ENCODE measurements at places on chromosomes 1 and 21. TPM values are rescaled to one million over a fixed set of nuclear protein-coding genes. Genes with fewer than 3 reads are reported as not detected.

DNA sequence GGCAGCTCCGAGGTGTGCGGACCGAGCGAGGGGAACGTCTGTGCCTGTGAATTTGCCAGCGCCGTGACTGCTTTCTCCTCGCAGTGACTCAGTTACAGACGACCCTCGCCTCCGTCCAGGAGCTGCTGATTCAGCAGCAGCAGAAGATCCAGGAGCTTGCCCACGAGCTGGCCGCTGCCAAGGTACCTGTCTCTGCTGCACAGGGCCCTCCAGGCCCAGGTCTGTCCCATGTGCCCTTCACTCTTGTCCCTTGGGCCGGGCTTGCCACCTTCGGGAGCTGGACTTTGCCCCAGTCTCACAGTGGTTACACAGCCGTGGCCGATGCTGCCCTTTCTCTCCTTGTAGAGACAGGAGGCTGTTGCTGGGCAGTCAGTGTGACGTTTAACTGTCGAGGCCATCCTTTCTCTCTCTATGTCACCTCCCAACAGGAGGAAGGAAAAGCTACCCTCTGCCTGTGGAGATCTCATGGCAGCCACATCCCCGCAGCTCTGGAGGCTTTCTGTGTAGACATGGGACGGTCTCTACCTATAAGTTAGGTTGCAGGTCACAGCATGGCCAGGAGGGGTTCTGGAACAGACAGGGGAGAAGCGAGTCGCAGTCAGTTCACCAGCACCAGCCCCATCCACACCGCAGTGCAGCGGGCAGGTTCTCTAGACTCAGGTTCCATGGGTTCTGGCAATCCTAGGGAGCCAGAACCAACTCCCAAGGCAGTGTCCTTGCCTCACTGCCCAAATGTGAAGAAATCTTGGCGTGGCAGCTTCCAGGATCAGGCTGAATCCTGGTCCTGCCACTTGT is 149.7 kb downstream of the PEX14 start:
- DNase-seq, result peak; percentile 58

DNA sequence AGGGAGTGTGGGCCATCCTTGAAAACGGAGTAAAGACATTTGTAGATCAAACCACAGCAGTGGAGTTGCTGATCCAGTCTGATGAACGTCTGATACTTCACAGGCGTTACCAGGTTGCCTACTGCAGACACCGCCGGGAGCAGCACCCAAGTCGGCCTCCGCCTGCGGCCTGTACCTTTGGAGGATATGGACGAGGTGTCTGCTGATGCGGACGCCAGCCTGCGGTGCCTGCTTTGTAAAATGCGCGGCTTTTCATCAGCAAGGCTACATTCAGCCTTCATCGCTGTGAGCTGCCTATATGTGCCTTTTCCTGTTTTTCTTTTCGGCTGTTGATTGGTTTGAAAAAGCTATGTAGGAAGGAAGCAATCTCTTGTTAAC is 16.0 kb downstream of the SLX9 start:
- peak; percentile 55 for DNase-seq

GRCh38 chr1:114479134-114479533 is 31.9 kb downstream of the TRIM33 start:
- DNase-seq, result no peak

GRCh38 chr1:222521299-222522104 is 26.4 kb downstream of the HHIPL2 start:
- DNase-seq, result no peak

- no peak for DNase-seq
Measured at GRCh38 chr1:4778056-4778455, 123.6 kb downstream of the AJAP1 start.

DNA sequence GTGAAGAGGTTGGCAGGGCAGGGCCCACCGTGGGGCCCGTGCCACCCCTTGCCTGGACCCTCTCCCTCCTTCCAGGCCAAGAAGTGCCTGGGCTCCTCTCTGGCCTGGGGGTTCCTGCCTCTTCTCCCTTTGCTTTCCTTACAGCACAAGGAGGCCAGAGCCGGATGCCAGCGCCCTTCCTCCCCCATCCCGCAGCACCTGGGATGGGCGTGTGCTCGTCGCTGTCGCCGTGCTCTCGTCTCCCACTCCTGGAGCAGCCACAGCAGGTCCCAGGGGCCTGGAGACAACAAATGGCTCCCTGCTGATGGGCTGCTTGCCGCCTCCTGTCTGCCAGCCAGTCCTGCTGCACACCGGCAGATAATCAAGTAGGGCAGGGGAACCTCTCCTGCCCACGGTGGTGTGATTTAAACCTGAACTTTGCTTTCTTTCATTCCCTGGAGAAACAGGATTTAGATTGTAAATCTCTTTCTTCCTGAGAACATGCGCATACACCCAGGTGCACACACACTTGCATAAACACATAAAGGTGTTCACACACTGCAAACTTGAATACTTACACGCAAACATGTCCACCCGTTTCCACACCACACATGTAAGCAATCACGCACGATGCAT is 50.8 kb upstream of the POU3F1 start:
- peak; percentile 54 for DNase-seq

GRCh38 chr21:34524646-34525601 is 12.9 kb upstream of the KCNE1 start:
- no peak for DNase-seq

- DNase-seq, result no peak
Measured at GRCh38 chr1:230575886-230576500, 66.3 kb upstream of the COG2 start.

GRCh38 chr1:45411510-45411899 is 71.3 kb upstream of the MUTYH start:
- DNase-seq, result no peak

GRCh38 chr1:18009055-18009454 is 98.5 kb upstream of the IGSF21 start:
- no peak for DNase-seq

- DNase-seq, result no peak
Measured at GRCh38 chr1:236389253-236389652, 4.8 kb upstream of the EDARADD start.

GRCh38 chr1:68454534-68454933 is 4.8 kb upstream of the RPE65 start:
- no peak for DNase-seq

DNA sequence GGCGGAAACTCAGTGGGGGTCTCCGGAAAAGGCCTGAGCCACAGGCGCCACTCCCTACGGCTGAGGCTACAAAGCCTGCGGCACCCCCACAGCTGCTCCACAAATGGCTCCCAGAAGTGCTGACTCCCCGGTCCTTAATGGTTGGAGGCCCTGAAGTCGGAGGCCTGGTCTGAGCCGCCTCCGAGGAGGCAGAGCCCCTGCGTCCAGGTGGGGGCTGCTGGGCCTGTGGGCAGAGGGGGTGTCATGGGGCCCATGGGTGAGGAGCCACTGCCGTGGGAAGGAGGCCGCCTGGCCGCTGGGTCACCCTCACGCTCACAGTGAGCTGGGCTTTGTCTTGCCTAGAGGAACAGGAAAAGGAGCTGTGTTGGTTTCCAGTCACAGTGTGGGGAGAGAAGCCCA is 12.4 kb upstream of the COL18A1 start:
- peak; percentile 64 for DNase-seq

Gene STMN1
- total RNA-seq, result 45.9 TPM

Gene ZNF281
- total RNA-seq, result 20.5 TPM

Gene NPL
- 77.9 TPM for total RNA-seq

Gene KRTAP10-8
- not detected for total RNA-seq

All from spleen (tissue), 13 donors.